ENCODE measurements at places on chromosomes 13 and 19.
A peak's percentile ranks its signal among the peaks of the same experiment; 100 is the strongest.

GRCh38 chr19:16619457-16619856 is 8.5 kb downstream of the MED26 start:
- DNase-seq = no peak

DNA sequence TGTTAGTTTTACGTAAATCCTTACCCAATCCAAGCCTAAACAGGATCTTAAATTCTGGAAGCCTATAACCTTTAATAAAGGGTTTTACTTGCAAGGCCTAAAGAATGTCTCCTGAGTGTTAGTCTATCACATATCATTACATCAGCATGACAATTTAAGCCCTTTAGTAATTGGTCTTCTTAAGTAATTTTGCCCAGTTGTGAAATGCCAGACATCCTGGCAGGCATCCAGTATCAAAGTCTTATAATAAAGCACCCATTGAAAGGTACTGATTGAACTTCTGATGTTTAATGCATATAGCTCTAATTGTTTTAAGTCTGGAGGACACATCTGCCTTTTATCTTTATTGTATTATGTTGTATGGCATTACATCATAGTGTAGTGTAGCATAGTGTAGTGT is 1078.9 kb downstream of the SLITRK1 start:
- DNase-seq = no peak

DNA sequence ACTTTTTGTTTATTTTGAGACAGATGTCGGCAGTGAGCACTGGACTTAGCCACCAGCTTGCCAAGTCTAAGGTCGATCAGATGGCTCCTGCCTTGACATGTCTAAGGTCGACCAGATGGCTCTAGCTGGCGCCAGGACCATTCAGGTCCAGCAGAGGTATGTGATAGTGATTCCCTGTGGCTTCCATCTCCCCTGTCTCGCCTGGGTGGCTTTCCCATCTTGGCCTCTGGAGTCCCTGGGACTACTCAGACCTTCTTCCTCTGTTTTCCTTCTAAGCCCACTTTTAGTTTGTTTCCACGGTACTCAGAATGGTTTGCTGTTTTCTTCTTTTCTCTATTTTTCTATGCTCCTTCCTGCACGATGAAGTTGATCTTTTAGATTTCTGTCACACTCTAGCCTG is 1435.7 kb downstream of the UQCRFS1 start:
- DNase-seq = no peak

DNA sequence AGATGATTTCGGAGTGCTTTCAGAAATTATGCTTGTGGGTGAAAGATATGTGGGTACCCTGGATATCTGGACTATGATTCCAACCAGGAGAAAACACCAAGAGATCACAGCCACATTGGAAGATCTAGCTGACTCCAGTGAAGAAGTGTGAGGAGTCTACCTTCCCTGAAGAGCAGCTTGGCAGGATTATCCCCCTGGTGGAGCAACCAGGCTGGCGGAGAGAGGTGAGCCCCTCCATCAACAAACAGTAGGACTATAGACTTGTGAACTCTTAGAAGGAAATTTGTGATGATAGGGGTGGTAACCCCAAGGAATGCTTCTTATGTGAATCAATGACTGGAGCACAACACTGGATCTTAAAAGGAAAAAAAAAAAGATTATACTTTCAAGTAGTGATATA is 47.8 kb upstream of the DIAPH3 start:
- DNase-seq = no peak

GRCh38 chr19:33456076-33456844 is 65.3 kb downstream of the PEPD start:
- DNase-seq = no peak

DNA sequence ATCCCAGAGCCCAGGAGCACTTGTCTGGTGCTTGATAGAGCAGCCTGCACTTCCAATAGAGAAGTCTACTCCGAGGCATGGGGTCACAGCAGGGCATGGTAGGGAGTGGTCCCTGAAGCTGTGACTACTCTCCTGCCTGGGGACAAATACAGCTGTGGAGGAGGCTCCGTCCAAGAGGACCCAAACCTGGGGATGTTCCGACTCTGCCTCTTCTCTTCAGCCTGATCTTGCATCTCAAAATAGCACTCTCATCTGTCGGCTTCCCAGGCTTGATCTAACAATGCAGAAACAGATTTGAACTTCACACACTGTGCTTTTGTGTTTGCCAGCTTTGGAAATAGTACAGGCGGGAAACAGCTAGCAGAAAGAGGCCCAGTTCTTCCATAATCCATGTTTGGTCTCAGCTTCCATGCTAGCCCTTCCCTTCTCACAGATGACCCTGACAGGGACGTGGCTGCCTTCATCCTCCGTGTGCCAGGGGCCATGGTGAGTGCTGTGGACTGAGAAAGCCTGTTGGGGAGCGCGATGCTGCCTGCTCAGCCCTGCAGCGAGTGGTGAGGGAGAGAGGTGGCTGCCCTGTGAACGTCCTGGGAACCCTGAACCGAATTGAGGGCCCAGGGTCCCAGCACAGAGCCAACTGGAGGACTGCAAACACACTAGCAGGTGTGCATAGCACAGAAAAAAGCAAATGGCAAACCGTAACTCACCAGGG is 150.3 kb upstream of the GPR12 start:
- no peak for DNase-seq

DNA sequence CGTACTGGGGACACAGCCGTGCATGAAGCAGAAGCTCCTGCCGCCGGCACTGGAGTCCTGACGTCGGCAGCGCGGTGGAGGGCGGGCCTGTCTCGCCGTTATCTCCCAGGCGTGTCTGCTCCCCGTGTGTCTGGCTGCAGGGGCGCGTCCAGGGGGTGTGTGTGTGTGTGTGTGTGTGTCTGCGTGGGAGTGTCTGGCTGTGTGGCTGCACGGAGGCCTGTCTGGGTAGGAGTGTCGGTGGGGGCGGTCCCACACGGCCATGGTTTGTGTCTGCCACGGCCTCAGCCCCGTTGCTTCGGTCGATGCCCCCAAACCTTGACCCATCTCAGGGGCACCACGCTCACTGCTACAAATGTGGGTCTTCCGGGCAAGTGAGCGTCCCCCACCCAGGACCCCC is 18.3 kb downstream of the ARID3A start:
- no peak for DNase-seq

- no peak for DNase-seq
Observed at GRCh38 chr19:9065457-9066014, 21.3 kb upstream of the OR1M1 start.

- DNase-seq = peak; percentile 24
Observed at GRCh38 chr19:3343619-3344502, 22.5 kb upstream of the NFIC start.

GRCh38 chr19:15291089-15291488 is 41.2 kb downstream of the BRD4 start:
- no peak for DNase-seq

- peak; percentile 63 for DNase-seq
Observed at GRCh38 chr13:70723732-70724131, 615.5 kb upstream of the KLHL1 start.

GRCh38 chr13:27339299-27339698 is 68.7 kb downstream of the RASL11A start:
- peak; percentile 68 for DNase-seq

DNA sequence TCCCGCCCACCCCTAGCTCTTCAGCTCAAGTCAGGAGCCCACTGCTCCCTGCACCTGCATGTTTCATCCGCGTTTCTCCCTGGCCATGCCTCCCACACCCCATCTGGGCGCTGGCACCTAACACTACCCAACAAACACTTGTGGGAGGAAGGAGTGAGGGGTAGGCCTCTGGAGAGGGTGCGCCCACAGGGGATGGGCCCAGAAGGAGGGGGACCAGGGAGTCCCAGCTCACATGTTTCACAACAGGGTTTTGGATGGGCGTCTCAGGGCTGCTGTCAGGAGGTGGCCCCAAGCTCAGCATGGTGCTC is 12.1 kb upstream of the TMEM86B start:
- no peak for DNase-seq

DNA sequence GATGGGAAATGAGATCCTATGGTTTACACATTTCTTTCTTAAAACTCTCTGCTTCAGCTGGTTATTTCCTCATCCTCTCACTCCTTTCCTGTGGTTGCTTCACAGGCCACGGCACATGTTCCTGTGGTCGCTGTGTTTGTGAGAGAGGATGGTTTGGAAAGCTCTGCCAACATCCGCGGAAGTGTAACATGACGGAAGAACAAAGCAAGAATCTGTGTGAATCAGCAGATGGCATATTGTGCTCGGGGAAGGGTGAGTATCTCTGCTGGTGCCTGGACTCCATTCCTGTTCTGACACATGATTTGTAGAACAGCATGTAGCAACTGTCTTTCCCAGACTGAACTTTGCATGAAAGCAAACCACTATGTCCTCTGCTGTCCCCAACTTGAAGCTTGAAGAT is 254.2 kb downstream of the ITGBL1 start:
- DNase-seq = no peak

DNA sequence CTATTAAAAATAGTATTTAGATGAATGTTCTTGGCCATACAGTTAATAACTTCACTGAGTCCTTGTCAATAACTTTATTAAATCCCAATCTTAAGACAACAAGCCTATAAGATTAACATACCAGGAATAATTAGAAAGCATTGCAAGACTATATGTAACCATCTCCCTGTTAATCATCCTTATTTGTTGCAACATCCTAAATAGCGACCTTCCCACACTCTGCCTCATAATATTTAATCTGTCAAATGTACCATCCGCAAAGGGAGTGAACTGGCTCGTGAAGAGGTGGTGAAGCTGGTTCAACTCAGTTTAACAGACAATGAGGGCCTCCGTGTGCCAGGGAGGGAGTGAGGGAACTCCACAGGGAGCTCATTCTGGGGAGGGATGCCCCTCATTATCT is 33.9 kb downstream of the KL start:
- no peak for DNase-seq

- DNase-seq = peak; percentile 60
Observed at GRCh38 chr13:20128459-20128931, 32.4 kb downstream of the GJA3 start.
